SK-N-SH treated with all-trans-retinoic acid at 6 μM for 48 hours (cell line): ENCODE measurements at places on chromosomes 6 and 20.

- ATAC-seq, result no peak
Observed at GRCh38 chr20:53503517-53503919, 90.1 kb downstream of the ZNF217 start.

DNA sequence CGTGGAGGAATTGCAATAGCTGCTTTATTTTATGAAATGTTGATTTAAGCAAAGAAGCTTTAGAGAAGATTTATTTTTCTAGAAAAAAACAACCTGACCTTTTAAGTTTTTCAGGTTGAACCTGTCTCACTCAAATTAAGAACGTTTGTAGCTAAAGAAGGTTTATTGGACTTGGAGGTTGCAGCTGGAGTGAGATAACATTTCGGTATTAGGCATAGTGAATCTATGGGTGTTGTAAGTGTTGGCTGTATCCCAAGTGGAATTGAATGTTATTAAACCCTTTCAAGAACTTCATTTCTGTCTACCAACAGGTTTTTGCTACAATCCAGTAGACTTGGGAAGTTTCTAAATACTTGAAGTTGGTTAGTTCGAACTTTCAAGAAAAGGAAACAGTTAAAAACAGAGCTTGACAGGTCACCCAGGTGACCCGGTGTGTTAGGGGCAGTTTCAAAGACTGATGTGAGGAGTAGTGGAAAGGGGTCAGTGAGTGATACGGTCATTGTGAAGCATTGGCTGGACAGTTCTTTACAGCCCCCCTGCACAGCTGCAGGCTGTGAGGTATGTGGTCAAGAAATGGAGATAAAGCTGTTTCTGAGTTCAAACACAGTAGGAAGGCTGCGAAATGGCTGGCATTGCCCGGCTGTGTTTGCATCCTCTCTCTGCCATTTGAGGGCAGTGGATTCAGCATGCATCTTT is 2.4 kb upstream of the TBCC start:
- ATAC-seq, result no peak

DNA sequence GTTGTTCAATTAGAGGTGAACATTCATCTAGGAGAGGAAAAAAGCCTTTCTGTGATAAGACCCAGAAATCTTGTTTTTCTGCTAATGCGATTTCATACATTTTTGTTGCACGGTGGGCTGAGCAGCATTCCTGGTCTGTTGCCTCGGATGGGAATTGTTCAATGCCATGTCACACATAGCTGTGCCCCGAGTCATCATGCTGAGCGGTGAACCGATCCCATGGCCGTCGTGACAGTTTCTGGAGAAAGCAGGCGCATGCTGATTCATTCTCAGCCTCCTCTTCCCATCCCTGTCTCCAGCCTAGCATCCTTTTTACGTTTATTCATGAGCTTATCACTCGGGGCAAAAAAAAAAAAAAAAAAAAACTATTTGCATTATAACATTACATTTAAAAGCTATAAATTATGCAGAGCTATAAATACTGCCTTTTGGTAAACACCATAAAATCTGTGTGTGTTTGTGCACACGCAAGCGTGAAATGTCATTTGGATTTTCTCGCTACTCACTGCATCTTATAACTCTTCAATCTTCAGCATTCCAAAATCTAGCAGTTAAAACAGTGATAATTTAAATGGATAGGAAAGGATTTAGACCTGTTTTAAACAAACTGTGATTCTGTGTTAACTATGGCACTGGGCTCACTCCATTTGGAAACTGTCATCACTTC is 58.9 kb upstream of the IFNGR1 start:
- no peak; the same call in 2 of the 3 replicates for ATAC-seq

- ATAC-seq, result no peak
Observed at GRCh38 chr6:160678230-160678629, 14.2 kb upstream of the LPA start.

- no peak for ATAC-seq
Observed at GRCh38 chr6:155215906-155216305, 47.9 kb upstream of the CLDN20 start.

- ATAC-seq, result no peak
Observed at GRCh38 chr20:40941133-40941610, 87.5 kb upstream of the TOP1 start.

GRCh38 chr6:18976966-18977365 is 589.8 kb downstream of the RNF144B start:
- ATAC-seq, result no peak

GRCh38 chr20:34709044-34709830 is 5.1 kb downstream of the TP53INP2 start:
- peak; percentile 70 for ATAC-seq

DNA sequence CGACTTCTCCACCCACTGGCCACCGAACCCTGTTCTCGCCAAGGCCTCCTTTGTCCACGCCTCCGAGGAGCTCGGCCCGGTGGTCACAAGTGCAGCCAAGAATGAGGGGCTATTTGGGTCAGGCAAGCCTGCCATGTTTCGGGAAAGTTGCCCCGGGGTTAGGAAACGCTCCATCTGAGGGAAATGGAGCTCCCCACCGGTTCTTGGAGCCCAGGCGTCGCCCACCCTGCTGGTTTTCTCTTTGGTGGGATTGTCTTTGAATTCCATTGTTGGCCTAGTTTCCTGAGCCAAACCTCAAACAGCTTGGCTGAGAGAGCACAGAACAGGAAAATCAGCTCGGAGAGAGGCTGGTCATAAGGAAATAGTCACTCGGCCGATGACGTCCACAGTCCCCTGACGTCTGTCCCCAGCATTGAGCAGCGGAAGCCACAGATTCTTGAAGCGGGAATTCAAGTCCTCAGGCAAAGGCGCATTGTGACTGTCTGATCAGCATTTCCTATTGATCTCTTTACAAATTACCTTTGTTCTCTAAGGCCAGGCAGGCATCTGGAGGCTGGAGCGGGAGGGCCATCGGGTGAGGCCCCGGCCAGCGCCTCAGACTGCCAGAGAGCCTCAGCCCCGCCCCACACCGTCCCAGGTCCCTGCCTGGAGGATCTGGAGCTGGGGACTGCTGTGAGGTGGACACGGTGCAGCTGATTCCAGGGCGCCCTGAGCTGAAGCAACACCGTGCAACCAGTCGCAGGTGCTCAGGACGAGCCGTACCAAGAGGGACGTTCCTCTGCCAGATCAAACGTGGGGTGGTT is 138.6 kb downstream of the DLL1 start:
- no peak for ATAC-seq

DNA sequence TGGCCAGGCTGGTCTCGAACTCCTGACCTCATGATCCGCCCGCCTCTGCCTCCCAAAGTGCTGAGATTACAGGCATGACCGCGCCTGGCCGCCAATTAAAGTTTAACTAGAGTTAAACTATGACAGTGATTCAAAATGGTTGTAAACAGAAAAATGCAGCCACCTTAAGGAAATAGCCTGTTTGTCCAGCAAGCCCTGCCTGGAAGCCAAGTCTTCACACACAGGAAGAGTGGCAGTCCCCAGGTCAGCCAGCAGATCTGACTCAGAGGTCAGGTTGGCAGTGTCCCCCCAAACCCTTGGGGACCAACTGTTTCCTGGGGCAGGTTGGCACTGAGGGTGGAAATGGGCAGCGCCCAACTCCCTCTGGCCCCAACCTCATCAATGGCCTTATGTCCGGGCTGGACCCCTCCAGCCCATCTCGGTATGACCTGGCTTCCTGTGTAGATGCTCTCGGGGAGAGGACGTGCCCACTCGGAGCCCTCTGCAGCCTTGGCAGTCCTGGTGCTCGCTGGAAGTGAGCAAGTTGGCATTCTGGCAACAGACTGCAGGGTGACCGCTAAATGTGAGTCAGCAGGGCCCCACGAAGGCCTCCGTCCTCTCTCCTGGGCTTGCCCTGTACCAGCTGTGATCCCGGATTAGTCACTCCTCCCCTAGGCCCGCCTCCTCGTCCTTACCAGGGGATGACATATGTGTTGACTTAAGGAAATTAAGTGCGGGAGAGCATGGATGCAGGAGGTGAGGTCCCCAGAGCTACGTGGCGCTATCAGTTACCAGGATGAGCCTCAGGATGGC is 9.7 kb upstream of the HSP90AB1 start:
- ATAC-seq, result peak; percentile 86

GRCh38 chr6:166855416-166855815 is 100.9 kb downstream of the RNASET2 start:
- ATAC-seq, result no peak

- no peak for ATAC-seq
Observed at GRCh38 chr6:12974551-12974950, 258.0 kb downstream of the PHACTR1 start.
